OCI-M1 (cell line): ENCODE measurements at places on chromosomes 16 and 17.
A peak's percentile ranks its signal among the peaks of the same experiment; 100 is the strongest.

DNA sequence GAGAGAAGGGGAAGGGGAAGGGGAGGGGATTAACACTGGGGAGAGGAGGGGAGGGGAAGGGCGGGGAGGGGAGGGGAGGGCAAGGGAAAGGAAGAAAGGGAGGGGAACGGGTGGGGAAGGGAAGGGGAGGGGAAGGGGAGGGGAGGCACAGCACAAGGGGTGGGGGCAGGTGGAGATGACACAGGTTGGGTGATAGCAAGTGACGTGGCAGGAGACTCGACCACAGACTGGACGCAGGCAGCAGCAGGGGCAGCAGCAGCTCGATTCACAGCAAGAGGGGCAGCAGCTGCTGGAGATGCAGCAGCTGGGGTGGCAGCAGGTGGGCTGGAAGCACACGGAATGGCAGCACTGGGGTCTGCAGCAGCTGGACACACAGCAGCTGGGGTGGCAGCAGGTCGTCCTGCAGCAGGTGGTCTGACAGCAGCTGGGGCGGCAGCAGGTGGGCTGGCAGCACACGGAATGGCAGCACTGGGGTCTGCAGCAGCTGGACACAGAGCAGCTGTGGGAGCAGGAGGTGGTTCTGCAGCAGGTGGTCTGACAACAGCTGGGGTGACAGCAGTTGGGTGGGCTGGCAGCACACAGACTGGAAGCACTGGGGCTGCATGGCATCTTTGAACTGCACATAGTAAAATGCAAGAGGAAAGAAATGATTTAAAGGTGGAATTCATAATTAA, at the start of gene KRTAP4-16:
KRTAP4-16 (minus strand) TSS at position 624 of the 674 bp plus-strand sequence; CDS start at position 624, 0 bp downstream.
- no peak for DNase-seq

GRCh38 chr17:67484261-67484660, 107.2 kb downstream of the PITPNC1 start:
- DNase-seq = no peak

DNA sequence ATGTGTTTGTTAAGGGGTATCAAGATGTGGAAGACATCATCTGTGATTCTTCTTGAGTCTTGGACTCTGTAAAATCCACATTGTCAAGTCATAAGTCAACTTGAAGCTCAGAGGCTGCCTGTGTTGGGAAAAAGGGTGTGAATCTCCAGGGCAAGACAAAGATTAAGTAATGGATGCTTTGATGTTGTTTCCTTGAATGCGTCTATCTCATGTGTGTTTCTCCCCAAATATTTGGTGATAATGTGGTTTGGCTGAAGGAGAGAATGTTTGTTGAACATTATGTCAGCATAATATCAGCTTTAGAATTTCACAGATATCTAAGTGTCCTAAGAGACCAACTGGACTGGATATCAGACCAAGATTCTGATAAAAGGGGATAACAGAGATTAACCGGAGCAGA, 24.1 kb upstream of the KCNJ16 start:
- no peak for DNase-seq

- DNase-seq = no peak
These were observed 31.2 kb downstream of the PIMREG start for GRCh38 chr17:6475411-6475810.

GRCh38 chr17:83155128-83156121, 76.0 kb downstream of the METRNL start:
- DNase-seq = no peak

DNA sequence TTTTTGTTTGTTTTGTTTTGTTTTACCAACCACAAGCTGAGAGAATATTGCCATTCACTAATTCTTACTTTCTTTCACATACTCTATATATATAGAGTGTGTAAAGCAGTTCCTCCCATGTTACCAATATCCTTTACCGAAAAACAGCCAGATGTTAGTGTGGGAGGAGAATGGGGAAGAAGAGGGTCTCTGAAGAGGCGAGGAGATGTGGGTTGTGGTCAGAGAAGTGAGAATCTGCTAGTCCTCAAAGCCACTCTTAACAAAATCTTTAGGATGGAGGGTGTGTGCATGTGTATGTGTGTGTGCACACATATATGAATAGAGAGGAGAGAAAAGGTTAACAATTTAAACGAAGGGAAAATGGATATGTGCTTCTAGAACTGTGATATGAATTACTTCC, 80.6 kb downstream of the TUBD1 start:
- DNase-seq = peak; percentile 85

DNA sequence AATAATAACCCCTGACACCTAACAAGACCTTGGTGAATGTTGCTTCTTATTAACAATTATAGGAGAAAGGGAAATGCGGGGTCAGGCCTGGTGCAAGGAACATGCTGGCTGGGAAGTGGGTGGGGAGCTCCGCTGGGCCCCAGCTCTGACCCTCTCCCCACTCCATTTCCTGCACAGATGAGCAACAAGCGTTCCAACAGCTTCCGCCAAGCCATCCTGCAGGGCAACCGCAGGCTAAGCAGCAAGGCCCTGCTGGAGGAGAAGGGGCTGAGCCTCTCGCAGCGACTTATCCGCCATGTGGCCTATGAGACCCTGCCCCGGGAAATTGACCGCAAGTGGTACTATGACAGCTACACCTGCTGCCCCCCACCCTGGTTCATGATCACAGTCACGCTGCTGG, 23.0 kb downstream of the RHBDL3 start:
- DNase-seq = no peak

DNA sequence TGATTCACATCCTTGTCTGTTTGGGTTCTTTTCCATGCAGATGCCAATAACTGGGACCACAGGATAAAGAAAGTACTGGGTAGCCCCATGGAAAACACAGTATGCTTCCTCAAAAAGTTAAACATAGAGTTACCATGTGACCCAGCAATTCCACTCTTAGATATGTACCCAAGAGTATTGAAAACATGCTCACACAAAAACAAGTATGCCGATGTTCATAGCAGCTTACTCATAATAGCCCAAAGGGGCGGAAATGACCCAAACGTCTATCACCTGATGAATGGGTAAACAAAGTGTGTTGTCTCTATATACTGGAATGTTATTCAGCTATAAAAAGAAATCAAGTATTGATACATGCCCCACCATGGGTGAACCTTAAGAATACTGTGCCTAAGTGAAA, 55.4 kb downstream of the CYB5B start:
- no peak for DNase-seq
